ENCODE measurements at places on chromosomes 1 and 21. TPM values are rescaled to one million over a fixed set of nuclear protein-coding genes. Genes with fewer than 3 reads are reported as not detected.

DNA sequence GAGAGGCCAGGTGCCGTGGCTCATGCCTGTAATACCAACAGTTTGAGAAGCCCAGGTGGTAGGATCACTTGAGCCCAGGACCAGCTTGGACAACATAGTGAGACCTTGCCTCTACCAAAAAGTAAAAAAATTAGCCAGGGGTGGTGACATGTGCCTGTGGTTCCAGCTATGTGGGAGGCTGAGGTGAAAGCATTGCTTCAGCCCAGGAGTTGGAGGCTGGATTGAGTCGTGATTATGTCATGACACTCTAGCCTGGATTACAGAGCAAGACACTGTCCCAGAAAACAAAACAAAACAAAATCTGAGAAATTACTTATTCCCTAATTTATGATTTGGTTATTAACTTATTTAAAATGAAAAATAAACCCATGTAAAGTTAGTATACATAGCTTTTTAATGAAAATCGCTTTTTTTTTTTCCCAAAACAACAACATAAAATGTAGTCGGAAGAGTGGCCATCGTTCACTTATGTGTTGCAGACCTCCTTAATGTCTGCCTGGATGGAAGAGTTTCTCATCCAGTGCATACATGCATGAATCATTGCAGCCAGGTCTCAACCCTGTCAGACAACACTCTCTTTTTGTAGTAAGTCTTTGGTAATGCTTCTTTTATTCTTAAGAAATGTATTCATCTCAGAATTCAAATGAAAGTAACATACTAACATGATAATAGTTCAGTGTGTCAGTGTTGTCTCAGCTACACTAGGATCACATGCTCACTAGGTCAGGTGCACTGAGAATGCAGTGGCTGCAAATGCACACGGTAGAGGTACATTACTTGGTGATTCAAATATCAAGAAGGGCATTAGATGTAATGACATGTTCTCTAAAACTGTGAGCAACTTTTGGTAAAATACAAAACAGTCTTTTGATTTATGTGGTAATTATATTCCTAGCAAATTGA, 28.0 kb downstream of the ITSN1 start:
- no peak for DNase-seq

The RHCE gene
- total RNA-seq: 0.24 TPM

The TNNI3K gene
- total RNA-seq: not detected

The GRIK3 gene
- not detected for total RNA-seq

DNA sequence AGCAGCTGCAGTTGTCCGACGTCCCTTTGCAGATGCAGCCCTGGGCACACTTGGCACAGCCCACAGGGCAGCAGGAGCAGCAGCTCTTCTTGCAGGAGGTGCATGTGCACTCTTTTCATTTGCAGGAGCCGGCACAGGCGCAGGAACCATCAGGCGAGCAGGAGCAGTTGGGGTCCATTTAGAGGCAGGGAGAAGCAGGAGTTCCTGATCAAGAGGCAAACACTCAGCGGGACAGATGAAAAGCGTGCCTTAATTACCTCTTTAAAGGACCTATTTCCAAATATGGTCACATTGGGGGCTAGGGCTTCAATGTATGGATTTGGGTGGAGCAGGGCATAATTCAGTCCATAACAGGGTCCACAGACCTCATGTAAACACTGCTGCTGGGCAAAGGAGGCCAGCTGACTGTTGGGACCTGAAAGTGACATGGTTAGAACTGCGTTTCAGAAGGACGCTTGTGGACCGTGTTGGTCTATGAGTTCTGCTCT, 4.3 kb upstream of the CPLANE2 start:
- no peak for DNase-seq

The CEP104 gene
- total RNA-seq: 11.5 TPM

DNA sequence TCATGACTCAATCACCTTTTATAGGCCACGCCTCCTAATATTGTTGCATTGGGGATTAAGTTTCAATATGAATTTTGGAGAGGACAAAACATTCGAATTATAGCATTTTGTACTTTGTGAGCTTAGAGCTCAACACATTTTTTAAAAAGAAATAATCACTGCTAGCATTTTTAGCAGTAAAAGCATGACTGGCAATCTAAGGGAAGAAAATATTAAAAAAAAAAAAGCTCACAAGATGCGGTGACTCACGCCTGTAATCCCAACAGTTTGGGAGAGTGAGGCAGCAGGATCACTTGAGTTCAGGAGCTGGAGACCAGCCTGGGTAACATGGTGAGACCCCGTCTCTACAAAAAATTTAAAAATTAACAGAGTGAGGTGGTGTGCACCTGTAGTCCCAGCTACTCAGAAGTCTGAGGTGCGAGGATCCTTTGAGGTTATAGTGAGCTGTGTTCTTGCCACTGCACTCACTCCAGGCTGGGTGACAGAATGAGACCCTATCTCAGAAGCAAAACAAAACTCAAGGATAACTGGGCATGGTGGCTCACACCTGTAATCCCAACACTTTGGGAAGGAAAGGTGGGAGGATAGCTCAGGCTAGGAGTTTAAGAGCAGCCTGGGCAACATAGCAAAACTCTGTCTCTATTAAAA, 28.8 kb upstream of the DIPK1A start:
- DNase-seq: no peak

GRCh38 chr1:163166886-163167555, 35.7 kb downstream of the RGS5 start:
- peak; percentile 53 for DNase-seq

- no peak for DNase-seq
Observed at GRCh38 chr1:81607086-81607485, 193.6 kb upstream of the ADGRL2 start.

The AGL gene
- total RNA-seq: 10.2 TPM

GRCh38 chr1:165696625-165697100, 1.7 kb downstream of the ALDH9A1 start:
- DNase-seq: peak; percentile 79

GRCh38 chr1:222285526-222285925, 262.4 kb downstream of the HHIPL2 start:
- no peak for DNase-seq

Data from RPMI7951 (cell line).